ENCODE measurements at places on chromosomes 5 and 9. TPM values are rescaled to one million over a fixed set of nuclear protein-coding genes. Genes with fewer than 3 reads are reported as not detected.

GRCh38 chr5:111742177-111742994, 14.6 kb downstream of the NREP start:
- peak; percentile 88 for DNase-seq

GRCh38 chr5:170817195-170817594, 33.7 kb downstream of the GABRP start:
- no peak for DNase-seq

DNA sequence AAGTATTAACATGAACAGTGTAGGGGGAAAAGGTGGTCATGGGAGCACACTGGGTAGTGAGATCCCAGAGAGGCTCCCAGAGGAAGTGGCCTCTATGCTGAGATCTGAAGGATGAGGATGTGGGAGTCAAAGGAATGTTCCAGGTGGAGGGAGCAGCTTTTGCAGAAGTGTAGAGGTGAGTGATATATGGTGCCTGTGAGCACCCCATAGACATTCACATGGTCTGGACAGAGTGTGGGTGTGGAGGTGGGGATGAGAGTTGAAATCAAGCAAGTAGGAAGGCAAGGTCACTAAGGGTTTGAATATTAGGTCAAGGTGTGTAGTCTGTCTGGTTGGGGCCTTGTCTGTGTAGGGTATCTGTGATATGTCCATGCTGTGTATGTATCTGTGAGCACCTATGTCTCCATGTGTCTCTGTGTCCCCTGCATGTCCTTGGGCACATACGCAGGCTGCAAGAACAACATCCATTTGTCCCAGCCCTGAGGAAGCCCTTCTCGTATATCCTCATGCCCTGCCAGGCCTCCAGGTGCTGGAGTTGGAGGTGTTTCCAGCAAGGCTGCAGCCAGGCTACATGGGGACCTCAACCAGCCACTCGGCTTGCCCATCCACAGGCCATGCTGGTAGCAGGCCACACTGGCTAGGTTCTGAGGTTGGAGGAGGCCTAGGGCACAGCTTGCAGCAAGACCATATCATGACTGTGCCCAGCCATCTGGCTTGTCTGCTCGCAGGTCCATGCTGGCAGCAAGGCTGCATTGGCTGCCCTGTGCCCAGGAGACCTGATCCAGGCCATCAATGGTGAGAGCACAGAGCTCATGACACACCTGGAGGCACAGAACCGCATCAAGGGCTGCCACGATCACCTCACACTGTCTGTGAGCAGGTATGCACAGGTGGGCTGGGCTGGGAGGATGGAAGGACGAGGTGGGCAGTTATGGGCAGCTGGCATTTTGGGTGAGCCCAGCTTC, 4.7 kb downstream of the PDLIM4 start:
- no peak for DNase-seq

DNA sequence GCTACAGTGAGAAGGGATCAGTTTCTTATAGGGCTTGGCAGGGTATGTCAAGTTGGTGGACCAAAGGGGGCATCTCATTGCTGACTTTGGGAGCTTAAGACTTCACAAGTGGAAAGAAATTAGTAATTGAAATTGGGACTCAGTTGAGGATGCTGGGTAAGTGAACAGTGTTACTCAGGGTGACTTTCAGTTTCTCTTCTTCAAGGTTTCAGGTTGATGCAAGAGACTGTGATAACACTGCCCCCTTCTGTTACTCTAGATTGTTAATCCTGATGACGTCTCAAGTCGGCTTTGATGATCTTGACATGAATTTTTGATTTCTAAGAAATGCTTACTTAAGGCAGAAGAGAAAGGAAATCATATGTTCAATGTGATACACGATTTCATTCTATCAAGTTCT, 21.3 kb downstream of the KCTD16 start:
- no peak for DNase-seq

DNA sequence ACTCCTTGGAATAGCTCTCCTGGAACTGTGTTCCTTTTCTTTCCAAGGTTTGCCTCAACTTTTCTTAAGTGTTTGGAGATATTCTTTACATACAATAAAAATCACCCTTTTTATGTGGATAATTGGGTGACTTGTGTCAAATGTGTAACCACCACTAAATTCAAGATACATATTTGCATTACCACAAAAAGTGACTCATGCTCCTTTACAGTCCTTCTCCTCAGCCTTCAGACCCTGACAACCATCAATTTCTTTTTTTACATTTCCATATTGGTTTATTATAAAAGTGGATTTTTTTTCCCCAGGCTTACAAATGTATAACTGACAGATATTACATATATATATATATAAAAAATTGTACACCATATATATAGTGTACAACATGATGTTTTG, 372.0 kb upstream of the KCNN2 start:
- DNase-seq, result no peak

The ZSWIM6 gene
- polyA plus RNA-seq, result 18.6 TPM

The RLN1 gene
- polyA plus RNA-seq, result 0.11 TPM

The NUTM2F gene
- not detected for polyA plus RNA-seq

The LRRTM2 gene
- 1.9 TPM for polyA plus RNA-seq

Measured in AG04450 (cell line).